ENCODE measurements at places on chromosomes 13 and 19.
A peak's percentile ranks its signal among the peaks of the same experiment; 100 is the strongest.

DNA sequence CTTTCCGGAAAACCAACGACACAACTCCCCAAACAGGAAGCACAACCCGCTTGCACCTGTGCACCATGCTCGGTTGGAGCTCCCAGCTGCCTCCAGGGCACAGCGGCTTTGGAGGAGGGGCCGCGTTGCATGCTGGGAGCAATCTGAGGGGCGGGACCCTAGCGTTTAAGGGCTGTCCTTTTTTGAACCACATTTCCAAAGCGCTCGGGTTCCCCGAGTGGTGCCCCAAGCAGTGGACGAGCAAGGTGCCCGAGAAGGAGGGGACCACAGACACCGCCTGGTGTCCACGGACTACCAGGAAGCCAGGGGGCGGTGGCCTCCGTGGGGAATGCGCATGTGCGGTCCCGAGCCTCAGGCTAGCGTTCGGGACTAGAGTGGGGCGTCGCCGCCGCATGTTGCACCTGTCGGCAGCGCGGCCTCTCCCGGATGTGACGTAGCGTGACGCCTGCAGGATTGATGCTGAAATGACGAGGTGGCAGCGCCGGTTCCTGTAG is 11.9 kb upstream of the ZNF57 start:
- no peak for DNase-seq

- no peak for DNase-seq
Measured at GRCh38 chr19:11182994-11183393, 14.4 kb downstream of the KANK2 start.

- DNase-seq: no peak
Measured at GRCh38 chr19:39265321-39265916, 2.8 kb upstream of the IFNL2 start.

DNA sequence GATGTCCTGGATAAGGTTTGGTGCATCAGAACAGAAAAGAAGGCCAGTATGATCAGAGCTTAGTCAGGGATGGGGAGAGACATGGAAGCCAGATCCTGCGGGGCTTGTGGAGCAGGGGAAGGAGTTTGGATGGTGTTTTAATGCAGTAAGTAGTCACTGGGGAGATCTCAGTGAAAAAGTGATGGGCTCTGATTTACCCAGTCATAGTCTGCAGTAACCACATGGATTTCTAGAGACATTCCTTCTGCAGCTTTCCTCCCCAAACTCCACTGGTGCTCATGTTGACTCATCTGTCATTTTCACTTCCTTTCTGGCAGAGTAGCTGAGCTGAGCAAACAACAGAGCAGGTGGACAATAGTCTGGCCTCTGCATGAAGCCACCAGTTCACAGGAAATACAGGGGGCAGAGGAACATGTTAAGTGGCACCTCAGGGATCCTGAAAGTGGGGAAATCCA is 144.1 kb downstream of the DPF1 start:
- DNase-seq: peak; percentile 77

- peak; percentile 2 for DNase-seq
Measured at GRCh38 chr13:57992416-57992815, 360.9 kb downstream of the PCDH17 start.

DNA sequence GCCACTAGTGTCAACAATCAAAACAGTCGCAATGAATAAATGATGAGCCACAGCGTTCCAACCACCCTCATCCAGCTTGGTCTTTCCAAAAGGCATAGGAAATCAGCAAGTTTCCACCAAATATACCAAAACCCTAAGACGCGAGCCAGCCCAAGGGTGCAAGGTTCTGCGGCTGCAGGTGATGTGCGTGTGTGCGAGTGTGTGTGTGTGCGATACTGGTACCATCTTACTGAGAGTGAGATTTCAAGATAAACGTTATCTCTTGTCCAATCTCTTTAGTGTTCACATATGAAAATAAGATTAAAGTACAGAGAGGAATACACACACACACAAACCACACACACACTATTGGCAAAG is 895 bp upstream of the TRPC4 start:
- no peak for DNase-seq

DNA sequence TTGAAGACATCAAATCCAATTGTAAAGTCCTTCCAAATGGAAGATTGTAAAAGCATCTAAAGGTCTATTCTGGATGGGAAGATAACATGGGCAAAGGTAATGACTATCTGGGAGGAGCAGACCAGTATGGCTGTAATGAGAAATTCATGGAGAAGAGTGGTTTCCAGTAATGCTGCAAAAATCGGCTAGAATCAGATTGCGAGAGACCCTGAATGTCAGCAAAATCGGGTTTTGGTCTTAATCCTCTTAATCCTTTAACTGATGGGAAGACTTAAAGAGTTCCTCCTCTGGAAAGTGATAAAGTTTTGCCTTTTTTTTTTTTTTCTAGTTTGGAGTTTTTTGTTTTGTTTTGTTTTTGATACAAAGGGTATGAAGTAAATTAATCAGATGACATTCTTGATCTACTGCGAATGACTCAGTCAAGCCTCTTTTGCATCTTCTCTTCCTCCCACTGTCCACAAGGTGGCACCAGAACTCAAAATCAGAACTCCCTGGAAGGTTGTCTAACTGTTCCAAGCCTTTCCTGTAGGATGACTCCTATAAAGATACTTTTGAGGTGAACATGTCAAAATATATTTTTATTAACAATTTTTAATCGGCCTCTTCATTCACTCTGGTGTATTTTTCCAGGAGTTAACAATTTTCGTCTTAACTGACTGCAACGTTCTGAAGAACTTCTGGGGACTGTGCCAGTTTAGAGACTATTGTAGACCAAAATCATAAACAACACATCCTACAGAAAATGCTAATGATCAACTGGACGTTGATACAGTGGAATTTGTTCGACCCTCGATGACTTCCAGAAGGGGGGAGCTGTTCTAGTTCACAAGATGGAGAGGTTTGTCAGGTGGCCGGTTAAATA is 213.3 kb upstream of the MIR17HG start:
- DNase-seq: peak; percentile 81

DNA sequence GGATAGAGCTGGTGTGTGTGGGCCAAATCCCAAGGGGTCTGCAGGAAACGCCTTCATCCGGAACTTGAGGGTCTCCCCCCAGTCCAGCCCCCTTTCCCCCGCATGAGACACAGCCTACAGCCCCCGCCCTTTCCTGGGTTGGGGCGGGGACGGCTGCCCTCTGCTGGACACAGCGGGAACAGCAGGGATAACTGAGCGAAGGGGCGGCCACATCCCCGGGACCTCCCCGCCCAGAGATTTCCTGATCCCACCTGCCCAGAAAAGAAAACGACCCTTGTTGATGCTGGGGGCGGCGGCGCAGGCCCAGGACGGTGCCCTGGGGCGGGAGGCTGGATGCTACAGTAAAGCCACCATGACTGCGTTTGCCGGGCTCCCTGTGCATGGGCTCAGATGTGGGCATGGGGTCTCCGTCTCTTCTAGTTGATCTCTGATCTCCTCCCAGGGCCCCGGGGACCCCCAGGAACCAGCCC is 14.2 kb downstream of the ONECUT3 start:
- no peak for DNase-seq

- no peak for DNase-seq
Measured at GRCh38 chr19:30604657-30605056, 232.5 kb downstream of the ZNF536 start.

DNA sequence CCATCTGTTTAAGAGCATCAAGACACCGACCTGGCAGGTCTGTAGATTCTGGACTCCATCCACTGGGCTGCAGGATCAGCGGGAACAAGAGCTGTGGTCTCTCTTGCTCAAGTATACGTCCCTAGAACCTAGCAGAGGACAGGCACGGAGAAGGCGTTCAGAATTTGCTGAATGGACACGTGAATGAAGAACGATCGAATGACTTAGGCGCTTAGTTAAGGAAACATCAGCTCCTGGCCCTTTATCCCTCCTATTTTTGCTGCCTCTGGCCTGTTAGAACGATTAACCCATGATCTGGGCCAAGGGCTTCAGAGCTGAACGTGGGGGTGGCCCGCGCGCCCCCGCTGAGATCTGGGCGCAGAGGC is 953 bp downstream of the DZIP1 start:
- no peak for DNase-seq

GRCh38 chr13:39767791-39768517 is 112.5 kb downstream of the COG6 start:
- DNase-seq: no peak

GRCh38 chr19:38718747-38719543 is 25.3 kb downstream of the CAPN12 start:
- no peak for DNase-seq

DNA sequence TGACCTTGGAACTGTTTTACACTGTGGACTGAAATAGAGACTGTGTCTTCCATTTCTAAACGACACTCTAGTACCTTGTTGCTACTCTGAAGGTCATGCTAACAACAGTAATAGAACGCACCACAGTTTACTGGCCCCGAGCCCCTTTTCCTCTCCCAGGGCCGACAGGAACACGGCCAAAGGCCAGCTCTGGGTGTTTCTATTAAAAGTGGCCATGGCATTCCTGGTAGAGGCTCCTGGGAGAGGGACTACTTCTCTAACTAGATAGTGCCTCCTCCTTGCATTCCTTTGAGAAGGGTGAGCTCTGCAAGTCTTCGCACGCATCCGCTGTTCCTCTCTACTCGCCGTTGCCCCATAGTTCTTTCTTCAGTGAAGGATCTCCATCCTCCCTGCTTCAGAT is 18.7 kb upstream of the SIAH3 start:
- no peak for DNase-seq

- no peak for DNase-seq
Measured at GRCh38 chr13:96862093-96862492, 132.2 kb downstream of the OXGR1 start.

GRCh38 chr13:106139377-106139776 is 396.1 kb downstream of the EFNB2 start:
- no peak for DNase-seq

DNA sequence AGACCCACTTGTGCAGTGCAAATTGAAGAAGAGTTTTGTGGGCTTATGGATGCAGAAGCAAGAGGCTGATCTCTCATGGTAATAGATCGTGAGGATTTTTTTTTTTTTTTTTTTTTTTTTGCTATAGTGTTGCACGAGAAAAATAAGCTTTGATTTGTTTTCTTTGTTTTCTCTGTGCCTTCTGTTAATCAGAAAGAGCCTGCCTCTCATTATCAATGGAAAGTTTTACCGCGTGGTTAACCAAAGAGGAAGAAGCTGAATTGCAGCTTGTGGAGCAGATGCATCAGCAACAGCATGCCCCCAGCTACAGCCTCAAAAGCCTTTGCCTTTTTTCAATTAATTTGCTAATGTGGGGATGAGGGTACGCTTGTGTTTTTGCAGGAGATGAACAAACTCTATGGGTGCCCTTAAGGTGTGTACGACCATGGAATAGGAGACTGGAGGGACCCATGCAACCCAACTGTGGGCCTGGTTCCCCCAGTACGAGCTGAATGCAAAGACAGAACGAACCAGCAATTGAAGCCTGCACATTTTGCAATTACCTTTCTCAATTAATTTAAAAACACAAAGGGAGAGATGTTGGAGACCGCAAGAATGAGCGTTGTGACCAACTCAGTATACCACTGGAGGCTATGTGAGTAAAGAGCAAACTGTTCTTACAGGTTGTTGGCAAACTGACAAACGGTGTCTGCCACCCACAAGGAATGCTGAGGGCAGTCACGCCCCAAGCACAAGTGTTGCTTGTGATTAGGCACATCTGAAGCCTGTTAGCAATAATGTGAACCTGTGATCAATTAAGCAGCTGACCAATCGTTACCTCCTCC is 58.6 kb upstream of the SPRY2 start:
- DNase-seq: no peak

DNA sequence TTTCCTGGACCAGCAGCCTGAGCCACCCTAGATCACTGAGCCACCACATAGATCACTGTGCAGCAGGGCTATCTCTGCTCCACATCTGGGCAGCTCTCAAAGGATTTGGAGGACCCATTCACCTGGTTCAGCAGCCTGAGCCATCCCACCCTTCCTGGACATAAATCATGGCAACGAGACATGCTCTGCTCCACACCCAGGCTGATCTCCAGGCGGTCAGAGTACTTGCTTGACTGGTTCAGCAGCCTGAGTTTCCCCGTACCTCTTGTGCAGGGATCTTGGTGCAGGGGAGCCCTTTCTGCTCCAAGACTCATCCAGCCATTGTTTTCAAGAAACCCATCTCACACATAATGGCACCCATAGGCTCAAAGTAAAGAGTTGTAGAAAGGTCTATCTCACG is 195.3 kb downstream of the LIG4 start:
- no peak for DNase-seq

DNA sequence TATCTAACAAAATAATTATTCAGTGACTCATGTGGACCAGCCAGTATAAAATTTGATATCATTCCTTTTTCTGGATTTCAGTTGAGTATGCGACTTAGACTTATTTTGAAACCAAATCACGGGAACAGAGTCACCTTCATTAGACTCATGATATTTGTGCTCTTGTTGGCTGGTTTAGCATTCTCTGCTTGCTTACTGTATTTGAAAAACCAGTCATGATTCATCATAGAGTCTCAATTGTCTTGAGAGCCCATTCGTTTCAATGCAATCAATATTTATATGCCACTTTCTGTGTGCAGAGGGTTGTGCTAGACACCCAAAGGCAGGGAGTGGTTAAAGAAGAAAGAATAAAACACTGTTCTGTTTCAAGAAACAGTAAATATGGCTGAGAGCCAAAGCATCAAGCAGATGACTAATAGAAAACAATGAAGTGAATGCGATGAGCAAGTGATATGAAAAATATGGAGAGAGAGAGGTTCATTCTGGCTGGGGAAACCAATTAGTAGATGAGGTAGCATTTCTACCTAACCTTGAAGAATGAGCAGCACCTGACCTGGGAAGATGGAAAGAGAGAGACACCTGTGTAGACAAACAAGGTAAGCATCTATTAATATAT is 99.6 kb upstream of the MBNL2 start:
- peak; percentile 45 for DNase-seq

GRCh38 chr13:77177646-77178045 is 149.2 kb downstream of the MYCBP2 start:
- no peak for DNase-seq

DNA sequence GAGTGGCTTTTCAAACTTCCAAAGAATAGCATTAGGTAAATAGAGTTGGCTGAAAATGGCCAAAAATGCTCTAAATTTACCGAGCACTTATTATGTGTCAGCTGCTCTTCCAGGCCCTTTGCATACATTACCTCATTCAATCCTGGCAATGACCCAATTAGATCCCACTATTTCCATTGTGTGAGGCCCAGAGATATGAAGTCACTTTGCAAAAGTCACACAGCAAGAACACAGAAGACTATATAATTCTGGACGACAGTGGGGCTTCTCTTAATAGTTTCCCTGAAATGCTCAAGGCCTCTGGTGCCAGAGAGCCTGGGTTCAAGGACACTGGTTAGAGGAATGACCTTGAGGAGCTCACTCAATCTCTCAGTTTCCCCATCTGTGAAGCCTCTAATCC is 146.8 kb downstream of the IER2 start:
- peak; percentile 19 for DNase-seq

DNA sequence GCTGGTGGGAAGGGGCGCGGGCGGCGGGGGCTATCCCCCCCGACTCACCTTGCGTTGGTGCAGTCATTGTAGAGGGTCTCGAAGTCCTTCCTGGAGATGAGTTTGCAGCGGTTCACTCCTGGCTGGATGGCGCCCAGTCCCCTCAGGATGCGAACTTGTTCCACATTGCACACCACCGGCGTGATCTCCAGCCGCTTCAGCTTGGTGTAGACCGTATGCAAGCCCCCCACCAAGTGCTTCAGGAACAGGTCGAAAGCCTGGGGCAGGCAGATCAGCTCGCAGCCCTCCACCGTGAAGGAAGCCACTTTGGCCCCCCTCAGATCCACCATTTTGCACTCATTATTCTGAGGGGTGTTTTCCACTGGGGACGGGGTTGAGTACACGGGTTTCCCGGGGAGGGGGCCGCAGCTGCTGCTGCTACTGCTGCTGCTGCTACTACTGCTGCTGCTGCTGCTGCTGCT is 1.1 kb downstream of the DACH1 start:
- DNase-seq: no peak

All from RKO (cell line).